ENCODE measurements at places on chromosomes 2 and 18.
A peak's percentile ranks its signal among the peaks of the same experiment; 100 is the strongest.

- DNase-seq, result peak; percentile 75
These were observed 147.8 kb downstream of the VAPA start for GRCh38 chr18:10061566-10062140.

DNA sequence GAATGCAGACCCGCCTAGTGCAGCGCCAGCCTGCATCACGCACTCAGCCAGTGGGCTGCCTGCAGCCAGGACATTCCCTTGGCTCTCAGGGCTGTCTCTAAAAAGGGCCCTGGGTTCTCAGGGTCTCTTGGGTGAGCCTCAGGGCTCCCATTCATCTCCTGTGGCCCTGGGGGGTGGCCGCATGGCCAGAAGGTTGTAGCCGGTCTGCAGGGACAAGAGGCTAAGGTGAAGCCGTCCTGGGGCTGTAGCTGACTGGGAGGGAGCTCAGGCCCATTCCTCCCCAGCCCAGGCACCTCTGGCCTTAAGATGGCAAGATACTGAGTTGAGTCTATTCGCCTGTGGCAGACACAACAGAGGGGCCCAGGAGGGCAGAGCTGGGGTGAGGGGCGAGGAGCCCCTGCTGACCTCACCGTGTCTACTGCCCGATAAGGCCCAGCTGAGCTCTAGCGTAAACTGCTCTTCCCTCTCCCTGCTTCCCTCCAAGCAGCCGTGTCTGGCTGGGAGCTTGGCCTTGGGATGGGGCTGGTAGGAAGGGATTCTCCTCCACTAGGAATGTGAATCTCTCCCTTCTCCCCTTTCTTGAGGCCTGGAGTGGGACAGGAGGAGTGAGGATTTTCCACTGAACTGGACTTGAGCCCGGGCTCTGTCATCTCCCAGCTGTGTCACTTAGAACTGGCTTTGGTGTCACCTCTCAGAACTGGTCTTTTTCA lies 37.9 kb downstream of the INHBB start:
- no peak for DNase-seq

- DNase-seq, result no peak
These were observed 53.0 kb upstream of the CCDC150 start for GRCh38 chr2:196586511-196586991.

DNA sequence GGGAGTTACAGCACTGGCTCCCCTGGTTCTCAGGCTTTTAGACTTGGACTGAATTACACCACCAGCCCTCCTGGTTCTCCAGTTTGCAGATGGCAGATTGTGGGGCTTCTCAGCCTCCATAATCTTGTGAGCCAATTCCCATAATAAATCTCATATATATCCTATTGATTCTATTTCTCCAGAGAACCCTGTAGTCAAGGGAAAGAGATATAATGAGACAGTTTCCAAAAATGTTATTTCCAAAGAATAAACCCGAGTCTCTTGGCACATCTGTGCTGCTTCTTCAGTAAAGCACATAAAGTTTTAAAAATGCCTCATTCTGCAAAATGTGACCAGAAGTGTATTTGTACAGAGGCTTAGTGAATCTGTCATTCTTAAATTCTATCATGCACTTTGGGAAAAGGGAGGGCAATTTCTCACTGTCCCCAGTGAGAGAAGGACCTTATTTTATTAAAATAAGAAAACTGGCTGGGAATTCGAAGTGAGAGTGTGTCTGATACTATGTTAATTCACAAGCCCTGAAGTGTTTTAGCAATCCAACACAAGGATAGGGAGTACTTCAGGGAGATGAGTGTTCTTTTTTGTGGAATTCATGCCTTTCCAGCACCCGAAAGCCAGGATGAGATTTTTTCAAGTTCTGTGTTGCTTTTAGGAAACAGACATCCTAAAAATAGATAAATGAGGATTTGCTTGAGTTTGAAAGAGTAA lies 282.4 kb upstream of the CHAC2 start:
- no peak for DNase-seq

- DNase-seq, result no peak
These were observed 48.7 kb downstream of the ST3GAL5 start for GRCh38 chr2:85840091-85840490.

- DNase-seq, result no peak
These were observed 9.7 kb downstream of the PDCD1 start for GRCh38 chr2:241848761-241849615.

GRCh38 chr2:240555541-240556250 lies 2.1 kb downstream of the ANKMY1 start:
- no peak for DNase-seq
